ENCODE measurements at places on chromosomes 2 and 18.

DNA sequence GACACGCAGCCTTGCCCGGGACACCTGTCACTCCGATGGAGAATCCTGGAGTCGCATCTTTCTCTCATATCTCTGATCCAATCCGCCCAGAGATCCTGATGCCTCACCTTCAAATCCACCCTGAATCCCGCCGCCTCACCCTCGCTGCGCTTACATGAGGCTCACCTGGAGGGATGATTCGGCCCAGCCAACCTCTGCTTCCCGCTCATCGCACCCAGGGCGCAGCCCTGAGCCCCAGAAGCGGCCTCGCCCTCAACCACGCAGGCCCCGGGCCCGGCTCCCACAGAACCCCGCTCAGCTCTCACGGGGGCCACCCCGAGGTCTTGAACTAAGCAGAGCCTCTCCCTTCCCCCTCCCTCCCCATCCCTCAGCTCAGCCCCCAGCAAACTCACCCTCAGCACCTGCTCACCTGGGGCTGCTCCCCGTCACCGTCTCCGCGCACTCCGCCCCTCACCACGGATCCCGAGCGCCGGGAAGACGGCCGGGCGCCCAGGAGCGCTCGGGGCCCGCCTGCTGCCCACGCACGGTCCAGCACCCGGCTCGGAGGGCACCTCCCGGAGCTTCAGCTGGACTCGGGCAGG lies 160.0 kb downstream of the NDUFA10 start:
- DNase-seq, result no peak

DNA sequence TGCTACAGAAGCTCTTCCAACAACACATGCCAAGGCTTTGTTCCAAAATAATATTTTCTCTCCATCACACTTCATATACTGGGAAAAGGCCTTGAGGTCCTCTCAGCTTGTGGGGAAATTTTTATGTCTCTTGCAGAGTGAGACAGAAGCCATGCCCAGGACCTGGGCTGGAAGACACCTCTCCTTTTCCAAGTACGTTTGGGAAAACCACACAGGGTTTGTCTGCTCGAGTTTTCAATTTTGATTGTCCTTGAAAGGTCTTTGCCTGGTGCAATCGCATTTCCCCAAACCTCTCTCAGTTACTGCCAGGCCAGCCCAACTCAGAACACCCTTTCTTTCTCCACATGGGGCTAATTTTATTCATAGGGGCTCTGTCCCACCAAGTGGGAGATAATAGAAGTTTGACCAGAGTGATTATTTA lies 272.2 kb downstream of the OSR1 start:
- DNase-seq, result no peak

DNA sequence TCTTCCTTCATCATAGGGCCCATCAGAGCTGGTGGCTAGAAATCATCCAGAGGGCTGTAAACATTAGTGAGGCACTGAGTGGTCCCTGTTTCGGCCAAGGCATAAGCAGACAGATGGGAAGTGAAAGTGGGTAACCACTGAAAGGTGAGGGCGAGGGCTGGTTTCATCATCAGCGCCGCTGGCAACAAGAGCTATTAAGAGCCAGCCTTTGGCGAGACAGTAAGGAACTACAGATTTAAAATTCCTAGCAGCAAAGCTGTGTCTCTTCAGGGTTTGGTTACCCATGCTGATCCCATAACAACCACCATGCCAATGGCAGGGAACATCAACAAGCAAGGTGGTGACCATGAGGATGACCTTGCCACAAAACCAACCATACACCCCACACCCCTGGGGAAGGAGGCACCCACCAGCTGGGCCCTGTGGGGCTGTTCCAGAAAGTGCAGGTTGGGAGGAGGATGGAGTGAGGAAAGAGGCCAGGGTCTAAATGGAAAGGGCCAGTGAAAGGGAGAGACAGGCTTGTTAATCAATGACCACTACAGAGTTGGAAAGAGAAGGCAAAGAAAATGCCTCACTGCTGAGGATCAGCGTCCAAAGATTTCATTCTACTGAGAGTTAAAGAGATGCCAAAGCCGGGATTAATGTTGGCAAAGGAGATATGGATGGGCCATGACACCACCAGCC lies 9.0 kb upstream of the SLC20A1 start:
- no peak for DNase-seq

GRCh38 chr2:199680482-199680881 lies 170.5 kb downstream of the FTCDNL1 start:
- no peak for DNase-seq

- DNase-seq, result no peak
Observed at GRCh38 chr2:236088368-236089057, 79.7 kb downstream of the GBX2 start.

All from progenitor cell of endocrine pancreas (in vitro differentiated cells).